ENCODE measurements at places on chromosomes 16 and 17. TPM values are rescaled to one million over a fixed set of nuclear protein-coding genes. Genes with fewer than 3 reads are reported as not detected.

- DNase-seq = no peak
Measured at GRCh38 chr17:20189302-20189701, 180.1 kb downstream of the SPECC1 start.

Gene GPRC5C
- total RNA-seq = 15.4 TPM

GRCh38 chr16:85898521-85899442 lies at the start of gene IRF8:
IRF8 (plus strand) TSS chr16:85899162; CDS start chr16:85903016, 3,854 bp downstream.
- no peak for DNase-seq

DNA sequence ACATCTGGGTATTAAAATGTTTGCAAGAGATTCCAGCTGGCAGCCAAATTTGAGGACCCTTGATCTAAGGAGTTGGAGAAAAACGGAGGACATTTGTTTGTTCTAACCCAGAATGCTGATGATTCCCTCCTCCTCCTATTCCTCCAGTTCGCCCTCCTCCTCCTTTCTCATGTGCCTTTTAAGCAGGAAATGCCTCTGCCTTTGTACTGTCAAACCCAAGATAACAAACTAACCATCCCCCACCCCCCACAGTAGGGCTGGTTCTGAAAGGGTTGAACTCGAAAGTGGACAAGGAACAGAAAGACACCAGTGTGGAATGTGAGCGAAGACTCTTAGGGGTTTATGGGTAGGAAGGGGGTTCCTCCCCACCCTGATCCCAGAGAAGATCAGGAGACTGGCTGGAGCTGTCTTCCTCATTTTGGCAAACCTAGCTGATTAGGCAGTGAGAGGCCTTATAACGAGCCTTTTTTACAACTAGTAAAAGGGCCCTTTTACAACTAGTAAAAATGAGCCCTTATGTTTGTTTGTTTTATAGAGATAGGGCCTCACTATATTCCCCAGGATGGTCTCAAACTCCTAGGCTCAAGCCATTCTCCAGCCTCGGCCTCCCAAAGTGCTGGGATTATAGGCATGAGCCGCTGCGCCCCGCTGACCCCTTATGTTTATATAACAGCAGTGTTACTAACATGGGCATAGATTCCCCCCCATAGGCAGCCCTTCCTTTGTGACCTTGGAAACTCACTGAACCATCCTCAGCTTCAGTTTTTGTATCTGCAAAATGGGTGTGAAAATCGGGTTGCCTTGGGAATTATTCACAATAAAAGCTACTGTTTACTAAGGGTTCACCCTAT lies 975 bp downstream of the CHD9 start:
- DNase-seq = peak; percentile 58

DNA sequence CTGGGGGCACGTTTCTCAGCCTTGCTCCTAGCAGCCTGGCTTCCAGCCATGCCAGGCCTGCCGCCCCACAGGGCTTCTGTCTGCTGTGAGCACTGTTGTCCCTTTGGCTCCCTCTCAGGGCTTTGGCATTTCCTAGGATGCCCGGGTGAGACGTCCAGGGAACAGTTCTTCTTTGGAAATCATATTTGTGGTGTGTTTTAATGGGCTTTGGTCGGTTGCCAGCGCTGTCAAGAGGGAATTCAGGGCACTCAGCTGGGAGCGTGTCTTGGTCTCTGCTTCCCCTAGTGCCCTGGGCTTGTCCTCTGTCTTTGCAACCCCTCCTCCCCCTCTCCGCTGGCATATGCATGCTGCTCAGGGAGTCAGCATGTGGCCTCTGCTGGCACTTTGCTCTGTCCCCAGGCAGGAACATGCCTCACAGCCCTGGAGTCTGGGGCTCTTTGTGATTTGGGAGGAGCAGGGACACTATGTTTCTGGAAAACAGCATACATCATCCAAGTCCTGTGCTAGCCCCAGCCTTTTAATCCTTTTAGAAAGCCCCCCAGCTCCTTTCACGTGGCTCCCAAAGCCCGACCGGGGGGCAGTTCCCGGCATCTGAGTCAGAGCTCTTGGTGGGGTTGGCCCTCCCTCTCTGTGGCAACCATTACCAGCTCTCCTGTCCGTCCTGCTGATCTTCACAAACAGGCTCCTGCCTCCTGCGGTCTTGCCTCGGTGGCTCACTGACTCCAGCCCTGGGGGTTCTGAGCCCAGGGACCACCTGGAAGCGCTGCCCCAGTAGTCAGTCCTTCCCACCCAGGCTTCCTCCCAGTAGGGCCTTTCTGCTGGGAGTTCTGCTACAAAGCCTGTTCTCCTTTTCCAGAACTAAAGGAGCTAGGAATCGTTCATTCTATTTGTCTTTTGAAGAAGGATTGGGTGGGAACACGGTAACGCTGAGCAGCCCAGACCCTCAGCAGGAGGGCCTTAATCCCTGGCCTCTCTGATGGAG lies 26.7 kb downstream of the SAP30BP start:
- no peak for DNase-seq

- no peak for DNase-seq
Measured at GRCh38 chr17:74780443-74781238, 4.5 kb upstream of the NAT9 start.

Gene ZG16
- total RNA-seq = not detected

Gene FBRS
- total RNA-seq = 17.3 TPM

Gene OTOA
- 0.10 TPM for total RNA-seq

DNA sequence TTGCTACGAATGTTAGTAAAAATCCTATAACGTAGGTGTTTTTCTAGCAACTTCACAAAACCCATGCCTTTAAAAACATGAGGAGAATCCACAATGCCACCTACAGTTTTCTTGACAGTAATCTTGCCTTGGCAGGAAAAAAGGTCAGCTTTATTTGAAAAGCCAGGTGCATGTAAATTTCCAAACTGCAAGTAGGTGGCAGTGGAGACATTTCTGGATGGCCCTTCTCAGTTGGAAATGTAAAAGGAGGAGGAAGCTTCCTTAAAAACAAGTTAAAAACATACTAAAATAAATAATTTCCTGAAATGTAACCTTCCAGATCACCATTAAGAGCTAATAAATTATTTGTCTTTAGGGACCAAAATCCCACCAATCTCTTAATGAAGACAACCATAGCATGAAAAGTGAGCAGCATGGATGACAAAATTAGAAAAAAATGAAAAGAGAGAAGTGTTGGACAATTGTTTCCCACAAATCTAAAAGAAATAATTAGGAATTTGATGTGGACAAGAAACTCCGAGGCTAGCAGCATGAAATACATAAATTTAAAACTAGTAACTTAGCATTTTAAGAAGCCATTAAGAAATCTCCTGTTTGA lies 152.2 kb downstream of the SNX11 start:
- no peak for DNase-seq

Gene C16orf86
- 1.8 TPM for total RNA-seq

Gene SMPD3
- 6.7 TPM for total RNA-seq

DNA sequence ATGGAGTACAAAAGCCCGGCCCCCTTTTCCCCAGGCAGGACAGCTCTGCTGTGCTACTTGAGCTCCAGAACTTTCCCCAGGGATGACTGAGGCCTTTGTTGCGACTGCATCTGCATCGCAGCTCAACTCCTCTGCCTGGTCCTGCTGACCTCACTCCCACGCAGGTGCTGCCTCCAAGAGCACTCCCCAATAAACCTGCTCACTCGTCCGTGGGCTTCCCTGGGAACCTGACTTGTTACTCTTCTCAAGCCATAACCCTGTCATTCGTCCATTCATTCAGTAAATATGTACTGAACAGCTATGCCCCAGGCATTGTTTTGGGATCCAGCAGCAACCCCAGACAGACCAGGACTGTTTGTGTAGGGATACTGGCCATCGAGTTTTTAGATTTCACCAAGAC lies 11.6 kb upstream of the RMI2 start:
- DNase-seq = no peak

- no peak for DNase-seq
Measured at GRCh38 chr16:17371299-17371698, 99.5 kb downstream of the XYLT1 start.

GRCh38 chr17:79617740-79618382 lies 7.0 kb upstream of the RBFOX3 start:
- DNase-seq = no peak

Gene MYH2
- 79.7 TPM for total RNA-seq
